ENCODE measurements at places on chromosomes 3 and 15.

DNA sequence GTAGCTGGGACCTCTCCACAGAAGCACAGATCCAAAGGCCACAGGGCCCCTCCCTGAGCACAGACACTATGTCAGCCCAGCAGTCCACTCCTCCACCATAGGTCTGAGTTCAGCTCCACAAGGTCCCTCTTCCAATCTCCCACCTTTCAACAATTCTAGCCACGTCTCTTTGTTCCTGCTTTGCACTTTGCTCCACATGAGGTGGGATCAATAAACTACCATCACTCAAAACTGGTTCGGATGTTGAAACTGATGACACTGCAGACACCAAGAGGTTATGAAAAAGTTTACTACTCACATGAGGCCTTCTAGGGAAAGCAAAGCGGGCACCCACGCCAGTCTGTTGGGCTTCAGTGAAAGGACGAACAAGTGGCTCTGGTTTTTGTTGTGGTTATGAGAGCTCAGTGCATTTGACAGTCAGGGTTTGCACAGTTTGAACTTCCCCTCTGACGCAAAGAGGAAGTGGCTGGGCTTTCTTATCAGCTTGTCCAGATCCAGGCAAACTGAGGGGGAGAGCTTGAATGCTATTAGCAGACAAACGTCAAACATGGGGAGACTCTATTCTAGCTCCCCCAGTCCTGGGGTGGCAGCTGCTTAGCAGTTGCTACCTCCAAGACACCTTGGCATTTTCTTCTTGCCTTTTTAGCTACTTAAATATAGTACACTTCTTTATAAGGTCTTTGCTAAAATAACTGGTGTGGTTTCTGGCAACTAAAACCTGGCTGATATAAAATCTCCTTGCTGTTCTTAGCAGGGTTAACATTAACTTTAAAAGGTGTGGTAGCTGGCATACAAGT is 37.8 kb downstream of the ZNF445 start:
- peak; percentile 81 for DNase-seq

DNA sequence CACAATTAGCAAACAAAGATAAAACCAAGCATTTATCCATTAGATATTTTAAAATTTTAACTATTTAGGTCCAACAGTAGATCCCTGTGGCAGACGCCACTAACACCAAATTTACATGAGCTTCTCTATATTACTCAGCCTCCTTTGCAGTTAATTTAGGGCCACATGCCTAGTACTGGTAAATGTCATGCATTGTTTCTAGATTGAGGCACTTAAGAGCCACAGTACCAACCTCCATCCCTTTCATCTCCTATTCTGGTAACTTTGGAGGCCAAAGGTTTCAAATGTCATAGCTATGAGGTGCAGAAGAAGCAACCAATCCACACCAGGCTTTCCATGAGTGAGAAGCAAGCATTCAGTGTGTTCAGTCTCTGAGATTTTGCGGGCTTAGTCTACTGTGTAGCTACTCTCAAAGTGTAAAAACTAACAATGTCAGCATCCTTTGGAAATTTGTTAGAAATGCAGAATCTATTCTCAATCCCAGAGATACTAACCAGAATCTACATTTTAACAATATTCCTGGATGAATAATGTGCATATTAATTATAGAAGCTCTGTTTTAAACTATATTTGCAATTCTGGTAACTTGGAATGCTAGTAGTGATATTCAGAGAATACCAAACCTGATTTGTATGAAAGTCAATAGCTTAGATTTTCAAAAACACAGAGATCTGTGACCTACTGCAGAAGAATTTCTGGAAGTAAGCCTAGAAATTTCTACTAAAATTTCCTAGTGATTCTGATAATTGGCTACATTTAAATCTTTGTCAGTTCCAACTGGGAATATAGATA is 206.3 kb upstream of the CD96 start:
- no peak for DNase-seq

- no peak for DNase-seq
Measured at GRCh38 chr3:6326771-6327170, 534.1 kb upstream of the GRM7 start.

GRCh38 chr3:23961066-23961465 is 16.0 kb downstream of the NR1D2 start:
- DNase-seq: no peak

- DNase-seq: no peak
Measured at GRCh38 chr3:171511450-171511849, 51.2 kb upstream of the TNIK start.

DNA sequence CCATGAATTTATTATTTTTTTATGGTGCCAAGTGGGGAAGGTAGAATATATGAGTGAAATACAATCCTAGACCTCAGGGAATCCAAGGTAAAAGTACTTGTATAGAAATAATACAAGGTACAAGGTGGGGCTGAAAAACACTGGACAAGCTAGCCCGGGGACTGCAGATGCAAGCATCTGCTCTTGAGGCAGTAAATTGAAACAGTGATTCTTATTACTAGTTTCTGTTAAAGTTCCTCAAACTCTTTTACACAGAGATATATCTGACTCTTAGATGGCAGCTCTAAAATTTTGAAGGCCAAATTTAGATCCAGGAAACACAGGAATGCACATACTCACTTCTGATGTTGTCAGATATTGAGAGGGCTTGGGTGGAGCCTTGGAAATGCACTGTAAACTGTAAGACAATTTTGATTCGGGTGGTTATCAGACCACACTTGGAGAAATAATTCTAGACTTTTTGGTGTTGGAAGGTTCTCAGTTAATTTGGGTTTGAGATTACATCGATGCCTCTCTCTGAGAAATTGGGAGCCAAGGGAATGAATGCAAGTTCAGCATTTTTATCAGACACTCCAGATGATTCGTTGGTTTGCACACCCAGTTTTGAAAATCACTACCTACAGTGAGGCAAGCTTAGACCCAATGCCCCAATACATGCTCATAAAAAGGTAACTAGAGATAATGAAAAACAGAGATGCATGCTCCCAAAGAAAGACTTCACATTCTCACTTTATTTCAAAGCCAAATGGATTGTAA is 7.3 kb downstream of the TP63 start:
- DNase-seq: no peak

DNA sequence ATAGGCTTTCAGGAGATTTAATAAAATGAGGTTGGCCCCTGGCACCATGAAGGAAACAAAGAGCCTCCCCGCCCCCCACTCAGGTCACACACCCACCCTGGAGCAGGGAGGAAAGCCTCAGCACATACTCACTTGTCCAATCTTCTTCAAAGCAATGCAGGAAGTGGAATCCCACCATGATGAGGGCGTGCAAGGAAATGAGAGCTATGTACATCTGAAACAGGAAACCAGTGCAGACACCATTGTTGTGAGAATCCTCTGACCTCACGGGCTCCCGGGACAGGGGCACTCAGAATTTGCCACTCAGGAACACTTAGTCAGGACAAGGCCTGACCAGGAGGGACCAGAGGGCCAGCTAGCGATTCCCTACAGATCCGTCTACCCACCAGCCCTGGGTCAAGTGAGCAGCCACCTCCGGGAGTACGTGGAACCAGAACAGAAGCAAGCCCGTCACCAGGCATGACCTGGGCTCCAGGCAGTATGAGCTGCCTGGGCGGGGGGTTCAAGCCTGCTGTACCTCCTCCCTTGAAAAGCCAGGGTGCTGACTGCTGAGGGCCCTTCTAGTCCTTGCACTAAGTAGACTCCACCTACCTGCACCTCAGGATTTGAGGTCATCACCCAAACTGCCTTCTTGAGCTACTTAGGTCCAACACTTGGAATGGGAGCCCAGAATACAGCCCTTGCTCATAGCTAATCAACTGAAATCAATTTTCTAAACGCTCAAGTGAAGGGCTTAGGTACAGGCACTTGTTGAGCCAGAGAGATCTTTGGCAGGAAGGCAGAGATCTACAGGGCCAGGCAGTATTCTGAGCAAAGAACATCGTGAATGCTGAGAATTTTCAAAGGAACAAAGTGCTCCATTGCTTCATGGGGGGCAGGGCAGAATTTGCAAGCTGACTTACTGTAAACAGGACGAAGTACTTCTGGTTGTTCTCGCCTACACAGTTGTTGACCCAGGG is 42.7 kb downstream of the ZDHHC3 start:
- no peak for DNase-seq

GRCh38 chr3:60764870-60765269 is 486.4 kb downstream of the FHIT start:
- no peak for DNase-seq

DNA sequence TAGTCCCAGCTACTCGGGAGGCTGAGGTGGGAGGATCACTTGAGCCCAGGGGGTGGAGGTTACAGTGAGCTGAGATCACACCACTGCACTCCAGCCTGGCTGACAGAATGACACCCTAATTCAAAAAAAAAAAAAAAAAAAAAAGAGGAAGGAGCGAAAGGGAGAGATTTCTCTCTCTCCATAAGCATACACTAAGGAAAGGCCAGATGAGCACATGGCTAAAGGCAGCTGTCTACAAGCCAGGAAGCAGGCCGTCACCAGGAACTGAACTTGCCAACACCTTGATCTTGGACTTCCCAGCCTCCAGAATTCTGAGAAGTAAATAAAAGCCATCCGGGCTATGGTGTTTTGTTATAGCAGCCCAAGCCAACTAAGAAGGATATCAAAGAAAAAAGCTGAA is 7.5 kb downstream of the SRGAP3 start:
- no peak for DNase-seq

DNA sequence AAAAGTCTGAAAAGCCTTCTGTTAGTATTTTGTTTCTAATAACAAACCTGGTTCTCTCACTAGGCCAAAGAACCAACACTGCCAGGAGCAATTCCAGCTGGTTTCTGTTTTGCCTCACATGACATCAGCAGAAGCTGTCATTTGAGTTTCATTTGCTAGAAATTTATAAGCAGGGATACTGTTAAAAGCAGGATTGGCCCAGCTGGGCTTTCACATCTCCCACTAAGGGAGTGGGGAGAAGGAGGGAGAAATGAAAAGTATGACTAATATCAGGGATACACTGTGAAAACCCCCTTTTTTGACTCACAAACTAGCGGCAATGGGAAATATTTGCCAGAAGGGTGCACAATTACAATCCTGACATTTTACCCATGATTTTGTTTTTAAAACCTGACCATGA is 5.3 kb downstream of the CCDC80 start:
- no peak for DNase-seq

GRCh38 chr3:170497207-170498095 is 78.8 kb downstream of the CLDN11 start:
- DNase-seq: no peak

DNA sequence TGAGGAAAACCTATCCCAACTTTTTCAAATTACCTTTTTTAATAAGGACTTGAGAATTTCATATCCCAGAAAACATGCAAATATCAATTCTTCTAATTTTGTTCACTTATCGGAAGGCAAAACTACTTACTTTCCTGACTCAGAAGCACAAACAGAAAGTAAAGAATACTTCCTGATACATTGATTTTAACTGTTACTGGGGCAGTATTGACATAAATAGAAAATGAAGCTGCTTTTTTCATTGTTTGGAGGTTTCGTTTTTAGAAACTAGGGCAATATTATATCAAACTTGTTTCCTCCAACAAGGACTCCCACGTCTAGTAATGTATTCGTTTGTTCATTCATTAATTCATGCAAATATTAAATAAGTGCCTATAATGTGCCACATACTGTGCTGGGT is 19.1 kb downstream of the PAQR9 start:
- no peak for DNase-seq

GRCh38 chr3:111989061-111989678 is 9.6 kb upstream of the TAGLN3 start:
- no peak for DNase-seq

DNA sequence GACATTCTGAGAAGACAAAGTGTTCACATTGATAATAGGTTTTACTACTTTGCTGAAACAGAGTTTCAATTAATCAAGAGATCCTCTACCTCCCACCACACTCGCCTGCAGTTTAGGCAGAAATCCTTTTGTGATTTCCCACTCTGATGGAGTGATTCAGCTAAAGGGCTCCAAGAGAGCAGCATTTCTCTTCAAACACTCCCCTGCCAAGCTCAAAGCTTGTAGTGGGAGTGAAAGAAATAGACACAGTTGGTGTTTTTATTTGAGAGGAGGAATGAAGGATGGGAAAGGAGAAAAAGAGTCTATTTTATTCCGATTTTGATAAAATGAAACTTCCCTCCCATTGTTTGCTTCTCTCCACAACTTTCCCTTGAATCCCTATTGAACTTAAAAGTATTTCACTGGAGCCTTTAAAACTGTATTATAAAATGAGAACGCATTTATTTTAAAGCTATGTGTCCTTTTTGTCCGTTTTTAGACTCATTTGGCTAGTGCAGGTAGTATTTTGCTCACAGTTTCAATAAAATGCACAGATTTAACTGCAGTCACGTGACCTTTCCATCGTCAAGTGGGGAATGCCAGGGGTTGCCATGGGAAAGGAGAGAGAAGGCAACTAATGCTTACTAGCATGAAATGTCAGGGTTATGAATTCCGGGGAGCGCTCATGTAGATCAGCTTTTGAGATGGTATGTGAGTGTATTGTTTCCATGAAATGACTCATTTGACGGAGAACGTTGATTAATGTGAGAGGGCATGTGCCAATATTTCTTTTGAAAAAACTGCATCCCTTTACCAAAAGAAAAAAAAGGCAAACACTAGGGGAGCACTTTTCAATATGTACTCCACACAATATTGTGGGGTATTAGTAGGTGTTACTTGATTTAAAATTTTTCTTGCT is 7.7 kb upstream of the OSBPL11 start:
- no peak for DNase-seq

DNA sequence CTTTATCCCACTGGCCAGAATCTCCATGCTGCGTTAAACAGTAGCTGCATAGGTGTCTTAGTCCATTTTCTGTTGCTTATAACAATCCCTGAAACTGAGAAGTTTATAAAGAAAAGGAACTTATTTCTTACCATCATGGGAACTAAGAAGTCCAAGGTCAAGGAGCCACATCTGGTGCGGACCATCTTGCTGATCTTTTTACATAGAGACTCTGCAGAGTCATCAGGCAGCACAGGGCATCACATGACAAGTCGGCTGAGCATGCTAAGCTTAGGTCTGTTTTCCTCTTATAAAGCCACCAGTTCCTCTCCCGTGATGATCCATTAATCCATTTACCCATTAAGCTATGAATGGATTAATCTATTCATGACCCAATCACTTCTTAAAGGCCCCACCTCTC is 22.4 kb upstream of the FAM174B start:
- DNase-seq: no peak

DNA sequence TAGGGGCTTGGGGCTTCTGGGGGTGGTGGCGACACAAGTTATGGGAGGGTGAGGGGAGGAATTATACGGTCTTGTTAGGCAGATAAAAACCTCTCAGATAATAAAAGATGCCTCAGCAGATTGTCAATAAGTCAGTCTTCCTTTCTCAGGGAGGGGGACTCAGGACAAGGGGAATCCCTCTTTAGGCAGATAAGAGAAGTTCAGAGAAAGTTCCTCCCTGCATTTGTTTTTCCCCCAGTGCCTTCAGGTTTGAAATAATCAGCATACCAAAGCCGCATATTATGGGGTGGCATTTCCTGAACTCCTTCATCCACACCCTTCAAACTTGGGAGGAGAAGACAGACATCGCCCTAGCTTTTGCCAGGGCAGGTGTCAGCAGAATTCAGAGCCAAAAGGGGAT is 8.5 kb downstream of the PPCDC start:
- no peak for DNase-seq

Data from stimulated activated CD4-positive, alpha-beta T cell treated with anti-CD3 and anti-CD28 coated beads, Interleukin-15, amount 100 ng/mL, for 24 hours (primary cell).